ENCODE measurements at places on chromosomes 1 and 21. TPM values are rescaled to one million over a fixed set of nuclear protein-coding genes. Genes with fewer than 3 reads are reported as not detected.

DNA sequence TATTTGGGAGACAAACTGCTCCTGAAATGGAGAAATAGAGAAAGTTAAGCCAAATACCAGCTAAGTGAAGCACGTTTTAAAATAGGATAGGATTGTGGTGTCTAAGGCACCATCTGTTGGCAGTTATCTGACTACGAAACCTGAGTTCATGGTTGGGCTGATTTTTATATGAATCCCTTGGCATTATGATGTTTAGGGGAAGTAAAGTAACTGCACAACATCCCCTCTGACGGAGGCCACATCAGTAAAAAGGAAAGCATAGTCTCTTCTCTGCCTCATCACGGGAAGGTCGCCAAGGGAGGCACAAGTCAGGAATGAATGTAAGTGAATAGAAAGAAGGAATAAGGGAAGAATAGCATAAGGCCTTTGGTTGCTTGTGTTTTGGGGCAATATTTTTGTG is 128.0 kb downstream of the PRRX1 start:
- H3K27ac ChIP-seq: no peak overlapping the region
- no peak overlapping the region for H3K4me3 ChIP-seq

GRCh38 chr1:211797994-211798393 is 32.6 kb downstream of the LPGAT1 start:
- no peak overlapping the region for H3K4me3 ChIP-seq
- H3K36me3 ChIP-seq: peaks cover 3% of the 10 kb centered on the region
- no peak overlapping the region for H3K27ac ChIP-seq

- no peaks in the 10 kb centered on the region for H3K27me3 ChIP-seq
- H3K4me1 ChIP-seq: peaks cover 3% of the 10 kb centered on the region
- no peak overlapping the region for H3K27ac ChIP-seq
- H3K4me3 ChIP-seq: no peak overlapping the region
- DNase-seq: no peak
Measured at GRCh38 chr1:236802264-236802663, 7.2 kb downstream of the MTR start.

DNA sequence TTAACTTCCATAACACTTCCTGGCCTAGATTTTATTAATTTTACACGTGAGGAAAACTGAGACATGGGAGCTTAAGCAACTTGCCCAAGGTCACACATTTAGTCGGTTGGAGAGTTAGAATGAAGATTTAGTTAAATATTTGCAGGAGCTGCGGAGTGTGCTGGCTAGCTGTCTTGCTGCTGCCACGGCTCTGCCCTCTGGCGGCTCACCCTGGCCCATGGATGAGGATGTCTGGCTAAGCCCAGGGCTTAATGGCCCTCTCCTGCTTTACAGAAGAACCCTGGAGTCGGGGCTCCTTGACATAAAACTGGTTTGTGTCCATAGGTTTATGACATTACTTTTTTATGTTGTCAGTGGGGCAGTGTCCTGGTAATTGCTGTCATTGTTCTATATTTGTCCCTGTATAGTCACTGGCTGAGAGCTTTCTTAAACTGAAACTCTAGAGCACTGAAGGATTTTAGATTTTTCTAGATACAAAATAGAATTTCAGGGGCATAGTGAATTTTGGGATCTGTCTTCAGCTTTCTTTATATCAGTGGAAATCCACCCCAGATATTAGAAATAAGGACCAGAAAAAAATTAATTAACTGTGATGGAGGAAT is 88.9 kb upstream of the WLS start:
- DNase-seq: peak; percentile 78
- H3K27ac ChIP-seq: no peak overlapping the region
- H3K4me1 ChIP-seq: no peaks in the 10 kb centered on the region
- no peaks in the 10 kb centered on the region for H3K27me3 ChIP-seq
- H3K4me3 ChIP-seq: no peak overlapping the region

Gene TTLL7
- total RNA-seq: 10.7 TPM

DNA sequence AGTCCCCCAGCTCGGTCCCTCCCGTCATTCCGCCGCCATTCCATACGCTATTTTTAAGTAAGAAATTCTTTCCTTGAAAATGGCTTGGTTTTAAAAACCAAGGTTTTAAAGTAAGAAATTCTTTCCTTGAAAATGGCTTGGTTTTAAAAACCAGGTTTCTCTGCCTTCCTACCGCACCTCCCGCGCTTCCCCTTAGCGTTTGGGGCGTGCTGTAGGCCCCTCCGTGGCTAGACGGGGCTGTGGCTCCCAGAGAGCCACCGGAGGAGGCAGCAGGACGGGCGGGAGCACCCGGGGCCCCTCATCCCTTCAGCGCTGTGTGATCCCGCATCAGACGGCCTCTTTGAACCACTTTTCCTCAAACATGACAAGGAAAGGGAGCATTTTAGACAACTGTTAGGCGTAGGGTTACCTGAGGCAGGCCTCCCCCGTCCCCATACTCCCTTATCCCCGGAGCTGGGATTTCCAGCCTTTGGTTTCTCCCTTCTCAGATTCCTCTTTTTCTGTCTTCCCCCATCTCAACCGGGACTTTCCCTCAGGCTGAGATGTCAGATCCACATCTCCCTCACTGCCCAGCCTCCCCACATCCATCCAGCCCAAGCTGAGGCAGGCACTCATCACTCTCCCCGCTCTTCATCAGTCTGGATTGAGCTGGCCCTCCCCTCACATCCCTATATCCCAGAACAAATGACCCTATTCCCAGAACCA is 541 bp upstream of the CD58 start:
- H3K36me3 ChIP-seq: no peaks in the 10 kb centered on the region
- H3K4me3 ChIP-seq: peak overlapping the region; percentile 96
- H3K4me1 ChIP-seq: peaks cover 70% of the 10 kb centered on the region
- no peak for DNase-seq
- no peaks in the 10 kb centered on the region for H3K27me3 ChIP-seq

Gene TMEM200B
- total RNA-seq: 1.6 TPM

Gene MXRA8
- 40.0 TPM for total RNA-seq

Gene BRINP2
- 1.2 TPM for total RNA-seq

Gene CHI3L1
- total RNA-seq: 0.63 TPM

DNA sequence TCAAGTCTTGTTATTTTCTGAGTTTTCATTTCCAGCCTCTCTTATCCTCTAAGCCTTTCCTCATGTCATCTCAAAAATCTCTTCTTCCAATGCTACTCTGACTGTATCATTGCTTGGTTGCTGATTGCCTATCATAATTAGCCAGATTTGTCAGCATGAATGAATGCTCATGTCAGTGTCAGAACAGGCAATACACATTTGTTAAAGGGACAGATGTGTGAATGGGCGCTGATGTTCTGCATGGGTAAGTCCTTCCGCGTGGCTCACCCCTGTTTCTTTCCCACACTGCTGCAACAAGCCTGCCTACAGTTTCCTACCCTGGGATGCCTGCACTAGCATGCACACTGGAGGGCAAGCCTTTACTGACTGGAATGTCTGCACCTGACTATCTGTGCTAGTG is 100.6 kb downstream of the RHOU start:
- no peak overlapping the region for H3K27ac ChIP-seq
- H3K27me3 ChIP-seq: no peaks in the 10 kb centered on the region
- no peaks in the 10 kb centered on the region for H3K4me1 ChIP-seq
- H3K36me3 ChIP-seq: no peaks in the 10 kb centered on the region

DNA sequence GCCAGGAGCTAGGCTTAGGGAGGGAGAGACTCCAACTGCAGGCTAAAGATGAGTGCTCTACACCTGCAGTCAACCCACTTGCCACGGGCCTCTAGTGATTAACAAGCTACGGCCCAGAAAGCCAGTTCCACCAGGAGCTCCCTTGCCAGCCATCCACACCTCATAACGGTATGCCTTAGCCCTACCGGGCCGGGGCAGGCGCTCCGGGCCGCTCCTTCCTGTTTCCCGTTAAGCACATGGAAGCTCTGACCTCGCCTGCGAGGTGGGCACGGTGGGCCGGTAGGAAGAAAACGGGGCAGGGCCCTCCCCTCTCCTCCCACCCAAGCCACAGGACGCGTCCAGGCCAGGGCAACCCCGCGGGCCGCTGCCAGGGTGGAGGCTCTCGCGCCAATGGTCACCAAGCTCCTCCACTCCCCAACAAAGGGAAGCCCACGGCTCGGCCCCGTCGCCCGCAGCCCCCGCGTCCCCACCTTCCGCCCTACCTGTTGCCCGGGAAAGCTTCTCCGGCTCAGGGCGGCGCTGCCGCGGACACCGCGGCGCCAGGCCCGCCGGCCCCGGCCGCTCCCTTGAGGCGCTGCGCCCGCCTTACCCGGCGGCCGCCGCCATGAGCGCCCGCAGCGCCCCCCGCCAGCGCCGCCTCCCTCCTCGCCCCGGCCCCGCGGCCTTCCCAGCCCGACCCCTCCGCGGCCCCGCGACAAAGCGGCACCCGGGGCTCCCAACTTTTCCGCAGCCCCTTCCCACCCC is 627 bp downstream of the CERS2 start:
- H3K4me3 ChIP-seq: peak overlapping the region; percentile 92
- H3K36me3 ChIP-seq: no peaks in the 10 kb centered on the region
- H3K27ac ChIP-seq: peak overlapping the region; percentile 95
- peaks cover 68% of the 10 kb centered on the region for H3K4me1 ChIP-seq

Gene BSND
- total RNA-seq: not detected

GRCh38 chr1:17081439-17081838 is 27.6 kb upstream of the SDHB start:
- H3K36me3 ChIP-seq: no peaks in the 10 kb centered on the region
- H3K4me3 ChIP-seq: no peak overlapping the region
- DNase-seq: no peak
- no peaks in the 10 kb centered on the region for H3K4me1 ChIP-seq

DNA sequence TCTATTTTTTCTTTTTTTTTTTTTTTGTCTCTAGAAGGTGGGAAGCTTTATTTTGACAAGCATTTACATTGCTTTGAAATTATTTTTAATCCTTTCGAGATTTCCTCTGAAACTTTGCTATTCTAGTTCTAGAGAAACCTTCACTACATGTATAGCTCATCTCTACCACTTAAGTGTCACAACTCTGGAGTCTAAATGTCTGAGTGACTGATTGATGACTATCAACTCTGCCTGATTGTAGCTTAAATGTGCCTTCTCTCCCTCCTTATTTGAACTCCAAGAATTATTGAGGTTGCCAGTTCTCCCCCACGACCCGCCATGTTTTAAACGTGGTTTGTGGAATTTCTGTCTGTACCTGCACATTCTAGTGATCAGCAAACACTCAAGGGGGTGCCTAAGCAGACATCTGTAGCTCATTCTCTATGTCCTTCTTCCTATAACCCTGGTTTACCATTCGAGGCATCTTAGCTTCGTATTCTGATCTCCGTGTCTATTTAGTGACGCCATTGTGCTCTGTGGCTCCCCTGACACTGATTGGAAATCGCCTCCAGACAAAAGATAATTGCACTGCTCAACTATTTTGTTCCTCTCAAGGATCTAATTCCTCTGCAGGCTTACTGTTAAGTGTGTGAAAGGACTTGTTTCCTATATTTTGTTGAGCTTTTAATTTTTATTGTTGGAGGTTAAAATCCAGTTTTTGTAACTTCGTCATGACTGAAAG is 1570.6 kb downstream of the BRINP3 start:
- no peaks in the 10 kb centered on the region for H3K36me3 ChIP-seq
- H3K27me3 ChIP-seq: no peaks in the 10 kb centered on the region
- H3K4me1 ChIP-seq: no peaks in the 10 kb centered on the region
- H3K4me3 ChIP-seq: no peak overlapping the region
- DNase-seq: no peak

DNA sequence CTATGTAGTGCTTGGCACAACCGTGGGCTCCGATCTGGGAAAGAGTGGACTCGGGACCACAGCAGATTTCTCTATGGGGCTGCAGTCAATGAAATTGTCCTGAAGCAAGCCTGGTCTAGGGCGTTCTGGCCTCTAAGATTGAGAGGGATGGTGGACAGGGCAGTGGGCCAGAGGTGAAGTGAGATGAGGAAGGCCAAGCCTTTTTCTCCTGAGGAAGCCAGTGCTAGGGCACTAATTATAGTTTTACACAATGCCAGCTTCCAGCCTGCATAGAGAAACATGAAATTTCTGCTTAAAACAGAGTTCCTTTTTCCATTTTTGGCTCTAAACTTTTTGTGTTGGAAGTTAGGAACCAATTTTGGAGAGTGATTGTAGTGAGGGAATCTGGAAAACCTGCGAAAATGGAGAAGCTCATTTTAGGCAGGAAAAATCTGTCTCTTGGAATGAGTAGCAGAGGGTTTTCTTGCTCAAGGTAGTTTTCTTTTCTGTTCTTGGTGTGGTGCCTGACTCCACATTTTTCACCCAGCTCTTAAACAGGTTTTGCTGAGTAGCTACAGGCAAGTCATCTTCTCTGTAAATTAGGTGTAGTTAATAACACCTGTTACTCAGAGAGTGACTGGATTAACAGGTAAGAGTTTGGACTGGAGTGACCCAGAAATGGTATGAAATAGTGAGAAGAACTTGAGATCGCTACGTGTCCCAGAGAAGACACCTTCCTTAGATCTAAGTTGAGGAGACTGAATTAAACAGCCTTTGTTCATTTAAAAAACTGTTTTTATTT is 22.1 kb downstream of the UCK2 start:
- no peaks in the 10 kb centered on the region for H3K36me3 ChIP-seq
- no peaks in the 10 kb centered on the region for H3K4me1 ChIP-seq
- no peaks in the 10 kb centered on the region for H3K27me3 ChIP-seq
- no peak for DNase-seq
- H3K27ac ChIP-seq: no peak overlapping the region

DNA sequence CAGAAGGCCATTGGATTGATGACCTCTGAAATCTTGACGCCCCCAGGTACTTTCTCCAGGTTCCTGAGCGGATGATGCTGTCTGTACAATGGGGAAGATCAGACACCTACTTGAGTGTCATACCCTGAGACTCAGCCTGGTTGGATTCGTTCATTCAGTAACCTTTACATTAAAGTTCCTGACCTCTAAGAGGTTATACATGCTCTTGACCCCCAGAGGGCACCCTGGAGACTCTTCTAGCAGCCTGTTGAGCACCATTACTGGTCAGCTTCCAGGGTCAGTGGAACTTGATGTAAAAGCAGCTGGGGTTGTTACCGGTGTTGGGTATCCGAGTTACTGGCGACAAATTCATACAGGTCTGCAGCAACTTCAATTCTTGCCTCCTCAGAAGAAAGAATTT is 114.3 kb upstream of the ZNF678 start:
- no peaks in the 10 kb centered on the region for H3K27me3 ChIP-seq
- H3K4me3 ChIP-seq: no peak overlapping the region
- no peak overlapping the region for H3K27ac ChIP-seq
- no peaks in the 10 kb centered on the region for H3K36me3 ChIP-seq
- no peaks in the 10 kb centered on the region for H3K4me1 ChIP-seq
- no peak for DNase-seq

DNA sequence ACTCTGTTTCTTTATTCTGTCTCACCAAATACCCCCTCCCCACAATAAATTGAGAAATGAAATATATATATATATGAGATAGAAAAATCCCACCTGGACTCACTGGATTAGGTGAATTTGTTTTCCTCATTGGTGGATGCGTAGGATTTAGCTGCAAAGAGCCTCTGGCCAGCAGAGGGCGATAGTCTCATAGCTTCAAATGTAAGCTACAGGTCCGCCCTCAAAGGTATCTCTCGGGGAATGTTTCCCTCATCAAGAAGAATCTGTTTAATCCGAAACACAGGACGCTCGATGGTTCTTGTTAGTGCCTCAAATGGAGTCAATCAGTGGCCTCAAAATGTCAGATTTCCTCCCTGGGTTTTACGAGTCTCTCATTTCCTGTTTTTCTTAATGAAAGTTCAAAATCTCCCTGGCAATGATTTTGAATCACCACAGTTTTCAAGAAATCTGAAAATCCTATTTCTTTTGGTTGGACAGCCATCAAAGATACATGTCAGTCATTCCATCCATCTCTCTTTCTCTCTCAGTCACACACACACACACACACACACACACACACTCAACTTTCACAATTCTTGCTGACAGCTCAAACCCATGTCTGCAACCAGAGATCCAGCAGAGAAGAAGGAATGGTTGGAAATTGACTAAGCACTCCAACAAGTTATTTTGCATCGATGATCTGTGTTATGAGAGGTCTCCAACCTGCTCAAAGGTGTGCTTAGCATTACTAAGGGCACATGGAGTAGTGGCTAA is 13.9 kb upstream of the CAMK1G start:
- peak; percentile 49 for DNase-seq
- H3K27me3 ChIP-seq: no peaks in the 10 kb centered on the region
- no peak overlapping the region for H3K27ac ChIP-seq
- H3K36me3 ChIP-seq: no peaks in the 10 kb centered on the region
